Kidney (tissue), 22 donors: ENCODE measurements at places on chromosomes 3 and 15.

DNA sequence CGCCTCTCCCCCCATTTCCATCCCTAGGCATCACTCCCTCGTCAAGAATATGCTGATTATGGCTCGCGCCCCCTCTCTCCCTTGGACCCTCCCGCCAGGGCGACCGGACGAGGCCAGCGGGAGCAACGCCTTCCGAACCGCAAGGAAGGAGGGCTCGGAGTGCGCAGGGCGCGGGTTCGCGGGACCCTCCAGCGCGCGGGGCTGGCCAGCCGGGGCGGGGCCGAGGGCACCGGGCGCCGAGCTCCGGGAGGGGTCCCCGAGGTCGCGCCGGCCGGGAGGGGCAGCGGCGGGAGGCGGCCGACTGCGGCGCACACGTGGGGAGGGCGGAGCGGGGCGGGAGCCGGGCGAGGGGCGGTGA, 483 bp downstream of the EHD4 start:
- H3K4me1 ChIP-seq, result no peaks in the 10 kb centered on the region
- peak overlapping the region; percentile 88 for H3K4me3 ChIP-seq
- no peaks in the 10 kb centered on the region for H3K27me3 ChIP-seq
- peak overlapping the region; percentile 94 for H3K27ac ChIP-seq

DNA sequence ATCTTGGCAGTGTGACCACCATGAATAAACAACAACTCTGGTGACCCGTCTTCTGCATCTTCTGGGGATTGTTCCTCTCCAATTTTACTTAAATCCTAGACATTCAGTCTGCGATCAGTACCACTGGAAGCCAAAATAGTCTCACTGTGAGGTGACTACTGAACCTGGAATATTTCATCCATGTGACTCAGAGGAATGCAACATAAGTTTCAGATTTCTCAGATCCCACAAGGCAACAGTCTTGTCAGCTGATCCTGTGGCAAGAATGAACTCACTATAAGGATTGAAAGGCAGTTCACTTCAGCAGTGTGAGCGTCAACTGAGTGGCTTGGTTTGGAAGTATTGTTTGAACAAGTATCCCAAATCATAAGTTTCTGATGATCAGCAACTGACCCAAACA, 13.2 kb downstream of the NSUN3 start:
- no peak overlapping the region for H3K27ac ChIP-seq
- H3K36me3 ChIP-seq, result peaks cover 3% of the 10 kb centered on the region
- no peak overlapping the region for H3K4me3 ChIP-seq
- DNase-seq, result no peak
- H3K4me1 ChIP-seq, result no peaks in the 10 kb centered on the region

DNA sequence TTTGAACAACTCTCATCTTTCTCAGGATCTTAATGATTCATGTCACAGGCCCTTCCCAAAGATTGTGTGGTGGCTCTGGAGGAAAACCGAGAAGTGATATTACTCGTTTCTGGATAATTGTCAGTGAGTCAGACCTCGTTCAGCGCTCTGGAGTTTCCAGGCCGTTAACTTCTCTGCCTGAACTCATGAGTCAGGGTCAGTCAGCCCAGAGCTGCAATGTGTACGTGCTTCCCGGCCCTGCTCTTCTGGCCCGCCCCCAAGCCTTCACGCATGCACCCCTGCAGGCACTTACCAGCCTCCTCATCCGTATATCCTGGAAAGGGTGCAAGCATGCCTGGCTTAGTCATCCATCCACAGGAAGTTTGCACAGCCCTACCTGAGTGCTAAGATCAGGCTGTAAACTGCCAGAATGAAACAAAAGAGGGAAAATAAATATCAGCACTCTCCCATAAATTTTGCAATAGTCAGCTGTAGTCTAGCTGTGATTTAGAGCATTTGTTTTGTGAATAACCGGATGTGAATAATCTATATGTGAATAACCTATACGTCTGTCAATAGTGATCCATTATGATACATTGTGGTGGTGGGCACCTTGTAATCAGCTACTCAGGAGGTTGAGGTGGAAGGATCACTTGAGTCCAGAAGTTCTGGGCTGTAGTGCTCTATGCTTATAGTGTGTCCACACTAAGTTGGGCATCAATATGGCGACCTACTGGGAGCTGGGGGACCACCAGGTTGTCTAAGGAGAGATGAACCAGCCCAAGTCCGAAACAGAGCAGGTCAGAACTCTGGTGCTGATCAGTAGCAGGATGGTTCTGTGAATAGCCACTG, 35.3 kb upstream of the SEMA4B start:
- H3K27ac ChIP-seq, result peak overlapping the region; percentile 87
- no peaks in the 10 kb centered on the region for H3K4me1 ChIP-seq
- no peaks in the 10 kb centered on the region for H3K36me3 ChIP-seq
- H3K4me3 ChIP-seq, result no peak overlapping the region
- H3K27me3 ChIP-seq, result no peaks in the 10 kb centered on the region

DNA sequence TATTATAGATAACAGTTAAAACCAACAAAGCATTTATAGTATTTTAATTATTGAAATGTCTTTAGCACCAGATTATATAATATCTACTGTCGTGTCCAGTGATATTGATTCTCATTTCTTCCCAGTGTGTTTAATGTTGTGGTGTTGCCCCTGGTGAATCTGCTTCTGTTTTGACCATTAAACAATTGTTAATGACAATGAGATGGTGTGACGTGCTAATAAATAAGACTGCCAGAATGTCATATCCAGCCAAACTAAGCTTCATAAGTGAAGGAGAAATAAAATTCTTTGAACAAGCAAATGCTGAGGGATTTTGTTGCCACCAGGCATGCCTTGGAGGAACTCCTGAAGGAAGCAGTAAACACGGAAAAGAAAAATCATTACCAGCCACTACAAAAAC, 480.0 kb upstream of the ROBO1 start:
- no peak overlapping the region for H3K27ac ChIP-seq
- no peak for DNase-seq
- no peaks in the 10 kb centered on the region for H3K4me1 ChIP-seq
- H3K27me3 ChIP-seq, result no peaks in the 10 kb centered on the region

- DNase-seq, result no peak
- no peak overlapping the region for H3K27ac ChIP-seq
- no peaks in the 10 kb centered on the region for H3K36me3 ChIP-seq
Measured at GRCh38 chr3:134833453-134834163, 38.5 kb downstream of the EPHB1 start.

DNA sequence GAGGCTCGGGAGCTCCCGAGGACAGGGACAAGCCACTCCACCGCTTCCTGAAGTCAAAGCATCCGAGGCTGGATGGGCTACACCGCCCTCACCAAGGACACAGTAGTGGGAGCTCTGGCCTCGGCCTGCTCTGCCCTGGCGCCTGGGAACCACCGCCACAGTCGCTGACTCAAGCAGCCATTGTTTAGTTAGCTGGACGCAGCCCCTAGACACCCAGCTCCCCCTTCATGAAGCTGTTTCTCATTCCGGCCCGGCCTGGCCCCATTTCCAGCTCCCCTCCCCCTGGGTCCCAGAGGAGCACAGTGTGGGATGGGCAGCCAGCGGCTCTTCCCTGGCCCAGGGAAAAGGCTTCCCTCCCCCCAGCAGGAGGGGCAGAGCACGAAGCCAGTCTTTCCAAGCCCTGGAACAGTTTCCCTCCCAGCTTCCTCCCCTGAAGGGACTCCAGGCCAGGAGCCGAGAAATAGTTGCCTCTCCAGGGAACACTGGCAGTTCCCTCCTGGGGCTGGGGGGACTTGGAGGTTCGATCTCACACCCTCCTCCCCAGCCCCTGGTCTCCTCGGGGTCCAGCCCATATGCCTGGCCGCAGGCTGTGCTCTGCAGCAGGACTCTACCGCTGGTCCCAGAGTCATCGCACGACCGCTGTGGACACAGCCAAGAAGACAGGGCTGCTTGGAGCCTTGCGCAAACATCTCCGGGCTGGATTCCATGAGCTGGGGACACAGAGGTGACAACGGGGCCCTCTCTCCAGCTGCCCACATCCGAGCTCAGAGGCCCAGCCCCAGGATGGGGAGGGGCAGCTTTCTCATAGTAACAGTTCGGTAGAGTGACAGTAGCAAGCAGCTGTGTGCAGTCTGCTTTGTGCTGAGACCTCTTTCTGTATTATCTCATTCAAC, 10.0 kb downstream of the PLXND1 start:
- DNase-seq, result peak; percentile 88
- no peaks in the 10 kb centered on the region for H3K36me3 ChIP-seq
- H3K4me1 ChIP-seq, result peaks cover 31% of the 10 kb centered on the region

GRCh38 chr3:126159476-126159875, 20.9 kb downstream of the ALDH1L1 start:
- DNase-seq, result no peak
- no peak overlapping the region for H3K27ac ChIP-seq
- no peaks in the 10 kb centered on the region for H3K36me3 ChIP-seq
- no peaks in the 10 kb centered on the region for H3K27me3 ChIP-seq
- no peak overlapping the region for H3K4me3 ChIP-seq

- no peak for DNase-seq
- no peaks in the 10 kb centered on the region for H3K27me3 ChIP-seq
- H3K27ac ChIP-seq, result no peak overlapping the region
Measured at GRCh38 chr15:100573526-100573925, 28.5 kb downstream of the LINS1 start.

DNA sequence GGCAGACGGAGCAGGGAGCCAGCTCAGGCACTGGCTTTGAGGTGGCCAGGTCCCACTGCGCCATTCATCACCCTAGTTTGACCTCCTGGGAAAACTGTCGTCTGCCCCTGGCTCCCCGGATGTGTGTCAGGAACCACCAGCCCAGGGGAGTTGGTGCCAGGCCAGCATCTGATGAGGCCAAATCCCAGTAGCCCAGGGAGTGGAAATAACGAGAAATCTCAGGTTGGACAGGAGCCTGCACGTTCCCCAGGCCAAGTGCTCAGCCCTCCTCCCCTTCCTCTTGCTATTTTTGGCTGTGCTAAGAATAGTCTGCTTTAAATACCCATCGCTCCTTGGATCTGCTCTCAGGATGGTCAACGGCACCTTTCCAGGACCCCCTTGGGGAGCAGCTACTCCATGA, 93.1 kb upstream of the RPL32 start:
- no peak overlapping the region for H3K4me3 ChIP-seq
- peaks cover 12% of the 10 kb centered on the region for H3K36me3 ChIP-seq
- no peaks in the 10 kb centered on the region for H3K27me3 ChIP-seq
- no peak for DNase-seq

- no peak overlapping the region for H3K27ac ChIP-seq
- H3K27me3 ChIP-seq, result no peaks in the 10 kb centered on the region
- H3K4me1 ChIP-seq, result no peaks in the 10 kb centered on the region
- no peak overlapping the region for H3K4me3 ChIP-seq
Measured at GRCh38 chr15:99692825-99693224, 40.4 kb downstream of the LYSMD4 start.

DNA sequence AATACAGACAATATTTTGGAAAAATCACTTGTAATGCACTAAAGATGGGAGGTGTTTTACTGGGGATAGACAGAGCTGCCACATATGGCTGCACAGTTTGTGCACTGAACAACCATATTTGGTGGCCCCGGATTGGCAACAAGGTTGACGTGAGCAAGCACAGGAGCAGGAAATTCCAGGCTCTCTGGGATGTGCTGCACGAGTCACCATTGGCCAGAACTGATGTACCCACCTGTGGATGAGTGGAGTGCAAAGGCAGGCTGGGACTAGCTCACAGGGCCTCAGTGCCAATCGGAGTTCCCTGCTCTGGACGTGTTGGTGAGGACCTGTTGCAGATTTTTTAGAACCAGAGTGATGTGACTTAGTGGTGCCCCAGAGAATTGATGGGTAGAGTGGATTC, 42.0 kb upstream of the SCAANT1 start:
- no peaks in the 10 kb centered on the region for H3K27me3 ChIP-seq
- H3K4me3 ChIP-seq, result no peak overlapping the region
- no peak for DNase-seq
- no peak overlapping the region for H3K27ac ChIP-seq
- no peaks in the 10 kb centered on the region for H3K4me1 ChIP-seq
- no peaks in the 10 kb centered on the region for H3K36me3 ChIP-seq

DNA sequence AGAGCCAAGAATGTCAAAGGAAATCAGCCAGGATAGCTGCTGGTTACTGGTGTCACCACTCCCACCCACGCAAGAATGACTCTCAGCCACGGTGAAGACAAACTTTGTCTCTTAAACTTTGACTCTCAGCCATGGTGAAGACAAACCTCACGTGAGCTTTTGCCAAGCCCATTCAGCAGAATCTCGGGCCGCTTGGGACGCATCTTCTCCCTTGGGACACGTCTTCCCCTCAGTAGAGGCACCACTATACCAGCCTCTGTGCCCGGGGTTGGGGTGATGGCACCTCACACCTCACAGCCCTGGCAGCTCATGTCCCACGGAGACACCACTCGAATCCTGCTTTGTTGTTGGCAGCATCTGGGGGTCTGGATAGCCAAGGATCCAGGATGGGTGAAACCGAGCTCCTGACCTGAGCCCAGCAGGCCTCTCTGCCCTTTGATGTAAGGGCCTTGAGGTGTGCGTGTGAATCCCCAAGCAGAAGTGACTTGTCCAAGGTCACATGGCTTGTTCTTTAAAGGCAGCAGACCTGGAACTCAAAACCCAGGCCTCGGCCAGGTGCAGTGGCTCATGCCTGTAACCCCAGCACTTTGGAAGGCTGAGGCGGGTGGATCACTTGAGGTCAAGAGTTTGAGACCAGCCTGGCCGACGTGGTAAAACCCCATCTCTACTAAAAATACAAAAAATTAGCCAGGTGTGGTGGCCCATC, 21.8 kb downstream of the RBPMS2 start:
- H3K4me3 ChIP-seq, result no peak overlapping the region
- DNase-seq, result peak; percentile 23
- no peaks in the 10 kb centered on the region for H3K36me3 ChIP-seq
- H3K27me3 ChIP-seq, result no peaks in the 10 kb centered on the region
- H3K4me1 ChIP-seq, result no peaks in the 10 kb centered on the region

DNA sequence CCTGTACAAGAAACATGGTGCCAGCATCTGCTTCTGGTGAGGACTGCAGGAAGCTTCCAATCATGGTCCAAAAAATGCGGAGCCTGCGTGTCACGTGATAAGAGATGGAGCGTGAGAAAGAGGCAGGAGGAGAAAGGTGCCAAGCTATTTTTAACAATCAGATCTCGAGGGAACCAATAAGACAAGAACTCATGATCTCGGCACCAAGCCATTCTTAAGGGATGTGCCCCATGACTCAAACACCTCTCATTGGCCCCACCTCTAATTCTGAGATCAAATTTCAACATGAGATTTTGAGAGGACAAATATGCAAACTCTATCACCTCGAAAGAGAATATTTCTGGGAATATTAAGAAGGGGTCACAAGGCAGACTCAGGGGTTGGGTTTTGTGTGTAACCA, 107.2 kb downstream of the PYDC2 start:
- no peak overlapping the region for H3K27ac ChIP-seq
- no peaks in the 10 kb centered on the region for H3K4me1 ChIP-seq
- no peak overlapping the region for H3K4me3 ChIP-seq
- no peaks in the 10 kb centered on the region for H3K27me3 ChIP-seq
- H3K36me3 ChIP-seq, result no peaks in the 10 kb centered on the region
- no peak for DNase-seq

DNA sequence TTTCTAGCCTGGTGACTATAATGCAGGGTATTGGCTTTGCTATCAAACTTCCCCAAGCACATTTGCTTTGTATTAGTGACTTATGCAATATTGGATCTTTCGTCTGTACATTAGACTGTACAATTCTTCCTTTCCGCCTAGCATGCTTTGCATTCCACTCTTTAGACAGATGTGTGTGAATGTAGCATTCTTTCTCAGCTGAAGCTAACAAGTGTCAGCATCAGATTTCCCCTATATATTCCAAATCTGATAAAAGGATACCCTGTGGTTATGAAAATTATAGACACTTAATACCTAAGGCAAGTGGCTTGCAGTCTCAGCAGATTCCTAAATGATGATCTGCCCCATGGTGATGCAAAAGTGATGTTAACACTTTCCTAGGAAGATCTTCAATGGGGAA, 360.1 kb downstream of the CNTN4 start:
- no peak overlapping the region for H3K4me3 ChIP-seq
- no peaks in the 10 kb centered on the region for H3K27me3 ChIP-seq
- no peak overlapping the region for H3K27ac ChIP-seq
- H3K4me1 ChIP-seq, result no peaks in the 10 kb centered on the region

- peak overlapping the region; percentile 16 for H3K4me3 ChIP-seq
- DNase-seq, result no peak
- no peak overlapping the region for H3K27ac ChIP-seq
Measured at GRCh38 chr3:43298761-43299160, 12.4 kb downstream of the SNRK start.
